ENCODE measurements at places on chromosomes 1 and 21. TPM values are rescaled to one million over a fixed set of nuclear protein-coding genes. Genes with fewer than 3 reads are reported as not detected.
A peak's percentile ranks its signal among the peaks of the same experiment; 100 is the strongest.

DNA sequence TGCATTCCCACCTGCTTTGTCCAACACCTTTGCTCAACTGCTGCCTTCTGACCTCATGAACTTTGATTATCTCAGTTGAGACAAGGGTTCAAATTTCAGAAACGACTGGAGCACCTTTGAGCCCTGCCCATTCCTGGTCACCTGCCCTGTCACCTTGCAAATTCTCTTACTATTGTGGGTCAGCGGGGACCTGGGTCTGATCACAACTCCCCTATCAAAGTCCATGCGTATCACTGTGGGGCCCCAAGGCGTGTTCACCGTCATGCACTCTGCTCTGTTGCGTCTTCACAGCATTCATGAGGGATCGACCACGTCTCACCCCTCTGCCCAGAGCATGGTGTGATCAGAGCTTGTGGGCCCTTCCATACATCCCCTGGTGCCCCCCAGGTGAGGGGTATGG, 12.9 kb downstream of the PTPRF start:
- H3K27ac ChIP-seq, result peak overlapping the region; percentile 97
- H3K4me3 ChIP-seq, result no peak overlapping the region
- H3K36me3 ChIP-seq, result no peaks in the 10 kb centered on the region
- no peak for DNase-seq
- peaks cover 76% of the 10 kb centered on the region for H3K4me1 ChIP-seq

- H3K27ac ChIP-seq, result no peak overlapping the region
- no peaks in the 10 kb centered on the region for H3K4me1 ChIP-seq
- H3K4me3 ChIP-seq, result no peak overlapping the region
- no peaks in the 10 kb centered on the region for H3K27me3 ChIP-seq
Measured at GRCh38 chr1:176696689-176697088, 233.7 kb downstream of the PAPPA2 start.

GRCh38 chr1:114094363-114094634, 59.4 kb downstream of the SYT6 start:
- H3K4me3 ChIP-seq, result no peak overlapping the region
- H3K27me3 ChIP-seq, result no peaks in the 10 kb centered on the region
- H3K4me1 ChIP-seq, result no peaks in the 10 kb centered on the region
- DNase-seq, result no peak
- H3K36me3 ChIP-seq, result no peaks in the 10 kb centered on the region

DNA sequence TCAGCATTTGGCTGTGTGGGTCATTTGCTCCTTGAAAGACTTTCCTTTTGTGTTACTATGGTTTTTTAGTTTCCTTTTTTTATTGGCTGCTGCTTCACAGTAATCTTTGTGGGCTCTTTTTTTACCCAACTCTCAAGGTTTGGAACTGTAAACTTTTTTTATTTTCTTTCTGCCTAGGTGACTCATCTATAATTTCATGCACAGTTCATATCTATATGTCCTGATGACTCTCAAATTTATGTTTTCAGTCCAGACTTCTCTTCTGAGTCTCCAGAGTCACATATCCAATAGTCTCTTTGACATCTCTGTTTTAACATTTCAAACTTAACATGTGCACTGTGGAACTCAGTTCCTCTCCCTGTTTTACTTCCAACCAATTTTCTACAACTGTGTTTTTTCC, 83.4 kb downstream of the ATF6 start:
- H3K27me3 ChIP-seq, result no peaks in the 10 kb centered on the region
- no peak overlapping the region for H3K4me3 ChIP-seq
- peaks cover 27% of the 10 kb centered on the region for H3K36me3 ChIP-seq
- H3K27ac ChIP-seq, result no peak overlapping the region
- H3K4me1 ChIP-seq, result no peaks in the 10 kb centered on the region

DNA sequence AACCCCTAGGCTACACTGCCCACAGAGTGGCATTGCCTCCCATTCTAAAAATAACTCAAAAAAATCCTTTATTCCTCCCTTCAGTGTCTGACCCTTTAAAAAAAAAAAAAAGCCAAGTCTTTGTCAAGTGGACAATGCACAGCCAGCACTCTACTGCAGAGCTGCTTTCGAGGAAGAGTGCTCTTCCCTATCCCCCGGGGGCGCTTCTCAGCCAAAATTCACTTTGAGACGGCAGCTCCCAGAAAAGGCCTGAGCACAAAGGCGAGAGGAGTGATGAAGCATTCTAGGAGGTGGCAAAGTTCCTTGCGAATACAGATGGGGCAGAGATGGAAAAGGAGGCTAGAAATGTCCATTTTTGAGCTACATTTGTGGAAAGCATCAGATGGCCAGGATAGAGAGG, 23.3 kb downstream of the EPHA10 start:
- H3K27ac ChIP-seq, result no peak overlapping the region
- H3K36me3 ChIP-seq, result no peaks in the 10 kb centered on the region
- no peak overlapping the region for H3K4me3 ChIP-seq
- H3K4me1 ChIP-seq, result no peaks in the 10 kb centered on the region
- H3K27me3 ChIP-seq, result no peaks in the 10 kb centered on the region

GRCh38 chr1:75643460-75643859, 32.5 kb upstream of the SLC44A5 start:
- H3K4me3 ChIP-seq, result no peak overlapping the region

- no peaks in the 10 kb centered on the region for H3K36me3 ChIP-seq
- H3K27me3 ChIP-seq, result no peaks in the 10 kb centered on the region
- peaks cover 12% of the 10 kb centered on the region for H3K4me1 ChIP-seq
- peak overlapping the region; percentile 97 for H3K27ac ChIP-seq
- no peak for DNase-seq
Measured at GRCh38 chr1:59815892-59816291, 1.1 kb downstream of the HOOK1 start.

DNA sequence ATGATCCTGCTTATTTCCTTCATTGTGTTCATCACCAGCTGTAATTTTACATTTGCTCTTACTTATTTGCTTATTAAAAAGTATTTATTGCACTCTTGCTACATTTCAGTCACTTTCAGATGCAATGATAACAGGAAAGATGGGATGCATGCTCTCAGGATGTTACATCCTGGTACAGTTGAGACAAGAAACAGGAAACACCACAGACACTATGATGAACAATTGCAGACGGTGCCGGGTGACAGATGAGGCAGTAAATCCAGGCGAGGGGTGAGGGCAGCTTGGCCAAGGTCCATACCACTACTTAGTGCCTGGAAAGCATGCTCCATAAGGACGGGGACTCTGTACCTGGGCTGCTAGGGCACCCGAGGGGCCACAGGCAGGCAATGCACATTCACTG, 156.6 kb upstream of the RAB4A start:
- no peak overlapping the region for H3K4me3 ChIP-seq
- H3K27ac ChIP-seq, result no peak overlapping the region
- DNase-seq, result no peak
- H3K27me3 ChIP-seq, result no peaks in the 10 kb centered on the region

DNA sequence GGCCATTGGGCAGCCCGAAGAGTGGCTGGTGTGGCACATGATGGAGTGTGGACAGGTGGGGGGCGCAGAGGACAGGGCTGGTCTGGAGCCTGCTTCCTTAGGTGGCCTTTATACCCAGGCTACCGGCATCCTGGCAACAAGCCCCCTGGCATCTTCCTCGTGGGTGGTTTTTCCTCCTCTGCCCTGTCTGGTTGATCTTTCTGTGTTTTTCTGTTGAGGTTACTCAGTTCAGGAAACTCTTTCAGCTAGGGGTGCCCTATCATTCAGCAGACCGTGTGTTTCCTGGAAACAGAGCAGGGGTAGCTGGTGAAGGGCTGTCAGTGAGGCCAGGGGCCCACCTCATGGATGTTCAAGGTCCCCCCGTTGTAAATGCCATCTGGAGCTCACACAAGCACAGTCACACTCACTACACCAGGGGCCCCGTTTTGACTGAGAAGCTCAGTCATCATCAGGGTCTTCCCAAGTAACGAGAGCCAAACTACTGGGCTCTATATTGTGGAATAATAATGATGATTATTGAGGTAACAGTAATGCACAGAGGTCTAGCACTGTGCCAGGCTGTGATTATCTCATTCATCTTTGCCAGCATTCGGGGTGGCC, at the start of gene KRTAP12-4:
TSS of gene KRTAP12-4 (minus strand) at position 84 of the 600 bp plus-strand sequence. CDS start at position 39, 45 bp downstream.
- no peak within 1 kb of the TSS for H3K4me3 ChIP-seq
- H3K36me3 ChIP-seq, result no peaks in the 10 kb centered on the region
- no peak for DNase-seq
- H3K27ac ChIP-seq, result no peak within 1 kb of the TSS
- no peaks in the 10 kb centered on the region for H3K4me1 ChIP-seq

DNA sequence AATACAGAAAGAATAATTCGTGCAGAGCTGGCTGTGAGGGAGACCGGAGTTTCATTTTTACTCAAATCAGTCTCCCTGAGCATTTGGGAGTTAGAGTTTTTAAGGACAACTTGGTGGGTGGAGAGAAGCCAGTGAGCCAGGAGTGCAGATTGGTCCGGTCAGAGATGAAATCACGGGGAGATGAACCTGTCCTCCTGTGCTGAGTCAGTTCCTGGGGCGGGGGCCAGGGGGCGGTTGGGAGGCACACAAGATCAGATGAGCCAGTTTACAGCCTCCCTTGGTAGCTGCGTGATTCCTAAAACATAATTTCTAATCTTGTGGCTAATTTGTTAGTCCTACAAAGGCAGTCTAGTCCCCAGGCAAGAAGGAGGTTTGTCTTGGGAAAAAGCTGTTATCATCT, 1267.9 kb downstream of the AMY1C start:
- H3K4me1 ChIP-seq, result no peaks in the 10 kb centered on the region
- no peaks in the 10 kb centered on the region for H3K27me3 ChIP-seq
- H3K27ac ChIP-seq, result no peak overlapping the region

DNA sequence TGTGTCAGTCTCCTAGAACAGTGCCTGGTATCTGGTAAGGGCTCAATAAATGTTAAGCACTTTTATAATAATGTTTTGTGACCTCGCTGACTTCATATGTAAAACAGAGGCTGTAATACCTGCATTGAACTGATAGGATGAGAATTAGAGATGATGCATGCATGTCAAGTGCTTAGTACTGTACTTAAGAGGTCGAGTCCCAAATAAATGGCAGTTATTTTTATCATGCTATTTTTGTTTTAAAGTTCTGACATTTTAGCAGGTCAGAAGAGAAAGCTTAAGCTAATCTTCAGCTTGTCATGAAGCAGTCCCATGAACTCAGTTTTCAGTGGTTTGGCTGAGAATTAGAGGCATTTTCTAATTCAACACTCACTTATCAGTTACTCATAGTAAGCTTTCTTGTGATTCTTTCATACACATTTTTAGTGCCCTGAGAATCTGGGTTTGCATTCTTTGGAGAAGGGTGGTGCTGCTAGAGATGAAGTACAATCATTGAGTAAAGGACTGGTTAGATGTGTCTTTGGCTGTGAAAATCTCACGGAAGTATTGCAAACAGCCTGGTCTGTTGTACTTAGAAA, 75.7 kb upstream of the RAVER2 start:
- H3K4me1 ChIP-seq, result no peaks in the 10 kb centered on the region
- H3K27ac ChIP-seq, result no peak overlapping the region
- H3K4me3 ChIP-seq, result no peak overlapping the region
- no peaks in the 10 kb centered on the region for H3K27me3 ChIP-seq
- no peak for DNase-seq
- H3K36me3 ChIP-seq, result peaks cover 4% of the 10 kb centered on the region

DNA sequence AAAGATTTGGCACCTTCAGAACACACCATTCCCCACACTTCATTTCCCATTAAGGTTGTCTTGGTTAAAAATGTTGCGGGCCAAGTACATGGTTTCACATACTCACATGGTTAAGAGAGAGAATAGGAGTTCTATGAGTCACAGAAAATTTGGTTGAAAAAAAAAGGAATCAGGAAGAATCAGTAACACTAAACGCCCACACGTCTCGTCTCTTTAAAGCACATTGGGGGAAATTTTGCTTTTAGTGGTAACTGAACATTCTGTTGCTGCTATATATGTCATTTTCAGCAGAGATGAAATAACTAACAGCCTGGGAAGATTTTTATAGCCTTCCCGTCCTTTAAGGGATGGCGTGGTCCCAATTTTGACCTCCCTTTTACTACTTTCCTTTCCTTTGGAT, 132.9 kb upstream of the ERG start:
- no peak for DNase-seq
- no peaks in the 10 kb centered on the region for H3K36me3 ChIP-seq
- H3K27me3 ChIP-seq, result no peaks in the 10 kb centered on the region
- H3K4me3 ChIP-seq, result no peak overlapping the region

DNA sequence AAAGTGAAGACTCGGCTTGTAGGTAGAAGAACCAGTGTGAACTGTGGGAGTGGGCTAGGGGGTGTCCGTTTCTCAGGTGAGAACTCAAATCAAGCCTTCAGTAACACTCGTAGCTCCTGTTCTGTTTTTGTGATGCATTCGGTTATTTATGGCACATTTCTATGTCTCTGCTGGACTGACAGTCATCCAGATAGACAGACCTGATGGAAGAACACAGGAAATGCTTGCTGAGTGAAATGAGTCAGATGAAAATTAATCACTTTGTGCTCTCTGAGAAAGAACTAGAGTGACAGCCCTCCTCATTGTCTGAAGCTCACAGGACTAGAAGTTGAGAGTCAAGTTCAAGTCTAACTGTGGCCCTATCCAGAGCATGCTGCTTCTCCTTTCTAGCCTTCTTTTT, 360.1 kb upstream of the PLXNA2 start:
- H3K4me3 ChIP-seq, result no peak overlapping the region
- H3K27ac ChIP-seq, result no peak overlapping the region
- no peaks in the 10 kb centered on the region for H3K27me3 ChIP-seq
- no peaks in the 10 kb centered on the region for H3K4me1 ChIP-seq
- no peak for DNase-seq

- no peak overlapping the region for H3K27ac ChIP-seq
- peaks cover 14% of the 10 kb centered on the region for H3K4me1 ChIP-seq
- no peaks in the 10 kb centered on the region for H3K36me3 ChIP-seq
- no peak for DNase-seq
Measured at GRCh38 chr1:37629726-37630425, 4.8 kb downstream of the RSPO1 start.

GRCh38 chr1:204493145-204493983, 1.2 kb downstream of the PIK3C2B start:
- no peaks in the 10 kb centered on the region for H3K27me3 ChIP-seq
- no peaks in the 10 kb centered on the region for H3K4me1 ChIP-seq
- peak overlapping the region; percentile 93 for H3K27ac ChIP-seq

GRCh38 chr1:220902916-220903315, 23.7 kb downstream of the HLX start:
- H3K27ac ChIP-seq, result no peak overlapping the region
- no peaks in the 10 kb centered on the region for H3K27me3 ChIP-seq
- H3K36me3 ChIP-seq, result no peaks in the 10 kb centered on the region
- no peak overlapping the region for H3K4me3 ChIP-seq
- DNase-seq, result no peak

Gene CLEC20A
- total RNA-seq, result 0.33 TPM

Gene CRP
- 103 TPM for total RNA-seq

Gene LCE5A
- total RNA-seq, result not detected

Gene ARHGEF16
- 5.6 TPM for total RNA-seq

Gene FMO5
- 152 TPM for total RNA-seq

Gene HPCAL4
- total RNA-seq, result not detected

Measured in liver (tissue), 10 donors.